ENCODE measurements at places on chromosomes 16 and 17.

GRCh38 chr16:53829186-53829747 lies 125.3 kb downstream of the FTO start:
- DNase-seq, result no peak

- peak; percentile 57 for DNase-seq
These were observed 840 bp upstream of the CD300LB start for GRCh38 chr17:74532115-74532514.

DNA sequence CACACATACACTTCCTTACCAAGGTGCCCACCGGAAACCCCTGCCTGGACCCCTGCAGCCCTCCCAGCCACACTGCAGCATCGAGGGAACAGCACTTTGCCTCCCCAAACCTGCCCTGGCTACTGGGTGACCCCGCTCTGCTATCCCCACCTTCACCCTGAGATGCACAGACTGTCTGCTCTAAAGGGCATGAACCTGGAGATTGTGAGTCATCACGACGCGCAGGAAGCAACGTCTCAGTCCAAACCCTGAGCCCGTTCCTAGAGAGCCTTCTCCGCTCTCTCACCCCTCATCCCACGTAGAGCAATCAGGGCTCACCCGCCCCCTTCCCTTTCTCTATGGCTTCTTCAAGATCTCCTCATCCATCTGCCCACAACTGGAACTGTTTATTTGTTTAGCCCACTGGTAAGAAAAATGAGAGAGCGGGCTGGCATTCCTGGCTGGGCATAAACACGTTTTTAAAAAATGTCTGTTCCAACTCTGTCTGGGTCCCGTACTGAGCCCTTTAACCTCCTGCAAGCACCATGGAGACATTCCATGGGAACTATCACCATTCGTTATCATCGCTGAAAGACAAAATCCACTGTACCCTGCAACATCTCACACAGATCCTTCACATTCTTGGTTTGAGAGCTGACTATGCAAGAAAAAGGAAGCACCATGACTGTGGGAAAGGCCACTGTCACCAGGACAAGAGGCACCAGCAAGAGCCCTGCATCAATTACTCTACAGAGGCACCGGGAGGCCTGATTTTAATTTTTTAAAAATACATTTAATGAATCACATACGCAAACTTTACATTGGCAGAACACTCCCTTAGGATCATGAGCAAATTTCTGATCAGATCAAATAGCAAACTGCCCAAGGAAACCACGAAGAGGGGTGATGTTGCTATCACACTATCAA lies 28.2 kb downstream of the ZFHX3 start:
- DNase-seq, result no peak

GRCh38 chr17:43042025-43042628 lies 17.1 kb downstream of the RND2 start:
- no peak for DNase-seq

DNA sequence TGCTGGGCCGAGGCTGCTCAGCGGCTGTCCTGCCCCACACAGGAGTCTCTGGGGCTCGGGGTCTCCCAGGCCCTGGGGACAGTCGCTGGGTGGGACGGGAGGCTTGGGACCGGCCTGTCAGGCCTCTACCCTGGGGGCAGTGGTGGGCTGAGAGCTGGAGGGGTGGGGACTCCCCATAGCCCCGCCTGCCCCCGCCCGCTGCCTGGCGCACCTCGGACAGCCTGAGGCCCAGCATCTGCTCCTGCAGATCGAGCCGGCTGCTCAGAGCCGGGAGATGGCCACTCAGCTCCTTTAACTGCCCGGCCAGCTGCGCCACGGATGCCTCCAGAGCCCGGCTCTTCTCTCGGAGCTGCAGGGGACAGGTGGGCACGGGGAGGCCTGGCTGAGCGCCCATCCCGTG lies 6.7 kb downstream of the PERCC1 start:
- no peak for DNase-seq

DNA sequence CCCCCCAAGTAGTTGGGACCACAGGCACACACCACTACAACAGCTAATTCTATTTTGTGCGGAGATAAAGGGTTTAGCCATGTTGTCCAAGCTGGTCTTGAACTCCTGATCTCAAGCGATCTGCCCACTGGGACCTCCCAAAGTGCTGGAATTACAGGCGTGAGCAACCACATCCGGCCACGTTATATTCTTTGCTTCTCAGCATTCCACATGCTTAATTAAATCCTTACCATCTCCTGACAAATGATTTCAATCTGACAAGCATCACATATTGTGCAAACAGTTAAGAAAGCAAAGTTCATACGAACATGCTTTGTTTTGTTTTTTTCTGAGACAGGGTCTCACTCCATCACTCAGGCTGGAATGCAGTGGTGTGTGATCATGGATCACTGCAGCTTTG lies 18.2 kb downstream of the HIGD1B start:
- no peak for DNase-seq

DNA sequence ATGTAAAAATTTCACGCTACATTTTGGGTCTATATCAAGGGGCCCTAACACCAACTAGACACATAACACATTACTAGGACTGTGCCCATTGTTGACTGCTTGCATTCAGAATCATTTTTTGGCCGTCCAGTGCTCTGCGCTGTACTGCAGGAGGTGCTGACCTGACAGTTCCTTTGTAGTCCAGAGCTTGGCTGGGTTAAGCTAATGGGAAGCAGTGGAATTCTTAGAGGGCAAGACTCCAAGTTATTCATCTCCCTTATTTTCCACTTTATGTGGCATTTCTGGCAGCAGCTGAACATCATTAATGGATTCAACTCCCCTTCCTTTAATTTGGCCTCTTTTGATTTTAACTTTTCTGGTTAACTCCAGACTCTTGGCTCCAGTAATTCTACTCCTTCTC lies 351.7 kb downstream of the CDH8 start:
- no peak for DNase-seq

DNA sequence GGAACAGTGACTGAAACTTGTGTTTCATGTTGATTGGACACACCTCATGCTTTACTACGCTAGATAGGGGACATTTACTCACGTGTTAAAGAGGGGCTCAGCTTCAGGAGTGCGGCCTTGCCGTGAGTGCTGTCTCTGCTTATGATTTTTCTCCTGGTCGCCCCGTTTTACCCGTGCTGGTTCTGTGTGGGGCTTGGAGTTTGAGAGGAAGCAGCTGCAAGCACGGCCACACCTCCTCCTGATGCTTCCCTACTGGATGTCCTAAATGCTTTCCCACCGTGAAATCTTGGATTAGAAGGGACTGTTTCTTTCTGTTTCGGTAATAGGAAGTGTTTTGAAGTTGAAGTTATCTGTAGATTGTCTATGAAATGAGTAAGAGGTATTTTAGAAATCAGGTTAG lies 54.0 kb upstream of the ZNF750 start:
- DNase-seq, result no peak

DNA sequence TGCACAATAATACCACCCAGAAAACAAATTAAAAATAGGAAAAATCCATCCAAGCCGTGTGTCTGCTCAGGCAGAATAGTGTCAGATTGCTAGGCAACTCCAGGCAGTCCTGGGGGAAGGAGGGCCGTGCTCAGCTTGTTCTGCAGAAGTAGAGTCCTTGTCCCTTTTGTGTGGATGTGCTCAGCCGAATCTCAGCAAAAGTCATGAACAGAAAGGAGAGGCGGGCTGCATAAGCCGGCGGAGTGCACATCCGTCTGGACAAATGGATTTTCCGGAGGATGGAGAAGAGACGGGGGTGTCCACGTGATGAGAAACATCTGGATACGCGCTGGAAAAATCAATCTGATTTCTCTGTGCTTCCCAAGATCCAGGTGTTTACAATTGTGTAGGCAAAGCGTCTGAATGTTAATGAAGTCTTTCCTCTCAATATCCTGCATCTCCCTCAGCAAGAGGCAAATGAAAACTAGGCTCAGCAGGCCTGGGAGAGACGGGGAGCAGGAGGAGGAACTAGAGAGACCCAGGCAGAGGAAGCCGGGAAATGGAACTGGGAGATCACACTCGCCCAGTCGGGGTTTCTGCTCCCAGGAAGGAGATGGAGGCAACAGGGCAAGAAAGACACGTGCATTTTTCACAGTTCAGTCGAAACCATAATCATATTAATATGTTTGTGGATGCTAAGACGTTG lies 7.7 kb upstream of the RBFOX3 start:
- DNase-seq, result peak; percentile 1

GRCh38 chr16:50161950-50162349 lies 8.8 kb downstream of the TENT4B start:
- DNase-seq, result no peak
